ENCODE measurements at places on chromosomes 3 and 15.
A peak's percentile ranks its signal among the peaks of the same experiment; 100 is the strongest.

DNA sequence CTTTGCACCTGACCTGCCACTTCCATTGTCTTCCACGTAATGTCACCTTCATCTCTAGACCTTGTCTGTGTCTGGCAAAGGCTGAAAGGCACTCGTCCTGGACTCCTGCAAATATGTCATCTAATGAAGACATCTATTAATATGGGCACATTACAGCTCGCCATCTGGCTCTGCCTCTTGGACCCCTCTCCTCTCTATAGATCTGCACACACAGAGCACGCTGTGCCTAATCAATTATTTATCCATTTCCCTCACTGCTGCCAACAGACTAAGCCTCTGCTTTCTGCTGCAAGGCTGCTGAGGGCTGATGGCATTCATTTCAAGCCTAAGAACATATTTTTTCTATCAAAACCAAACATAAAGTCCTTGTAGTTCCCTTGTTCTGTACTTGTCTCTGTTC, 573.0 kb downstream of the TUSC7 start:
- DNase-seq = no peak

- DNase-seq = no peak
Measured at GRCh38 chr3:140521751-140522445, 156.0 kb upstream of the TRIM42 start.

- peak; percentile 71 for DNase-seq
Measured at GRCh38 chr3:195892105-195893043, 16.0 kb downstream of the TNK2 start.

DNA sequence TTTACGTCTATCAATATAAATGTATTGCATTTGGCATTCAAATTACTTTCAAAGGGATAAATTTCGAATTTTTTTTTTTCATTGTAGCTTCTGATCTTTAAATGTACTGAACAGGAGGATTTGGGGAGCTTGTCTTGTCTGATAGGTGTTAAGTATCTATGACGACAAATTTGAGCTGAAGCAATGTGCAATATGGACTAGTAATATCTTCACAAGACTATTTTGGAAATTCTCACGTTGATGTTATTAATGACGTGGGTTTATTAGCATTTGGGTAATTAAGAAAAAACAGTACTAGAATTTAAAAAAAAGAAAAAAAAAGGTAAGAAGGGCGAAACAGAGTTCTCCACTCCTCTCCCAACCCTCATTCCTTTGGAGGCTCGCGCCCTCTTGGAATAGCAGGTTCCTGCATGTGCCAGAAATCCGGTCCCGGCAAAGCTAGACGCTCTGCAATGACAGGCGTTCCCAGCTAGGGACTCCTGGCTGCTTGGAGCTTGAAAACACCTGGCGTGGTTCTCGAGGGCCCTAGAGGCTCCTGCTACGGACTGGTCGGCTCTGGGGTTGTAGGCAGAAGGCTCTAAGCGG, 648 bp upstream of the P2RY1 start:
- DNase-seq = no peak

GRCh38 chr3:52710512-52710911, 4.6 kb downstream of the SPCS1 start:
- no peak for DNase-seq

DNA sequence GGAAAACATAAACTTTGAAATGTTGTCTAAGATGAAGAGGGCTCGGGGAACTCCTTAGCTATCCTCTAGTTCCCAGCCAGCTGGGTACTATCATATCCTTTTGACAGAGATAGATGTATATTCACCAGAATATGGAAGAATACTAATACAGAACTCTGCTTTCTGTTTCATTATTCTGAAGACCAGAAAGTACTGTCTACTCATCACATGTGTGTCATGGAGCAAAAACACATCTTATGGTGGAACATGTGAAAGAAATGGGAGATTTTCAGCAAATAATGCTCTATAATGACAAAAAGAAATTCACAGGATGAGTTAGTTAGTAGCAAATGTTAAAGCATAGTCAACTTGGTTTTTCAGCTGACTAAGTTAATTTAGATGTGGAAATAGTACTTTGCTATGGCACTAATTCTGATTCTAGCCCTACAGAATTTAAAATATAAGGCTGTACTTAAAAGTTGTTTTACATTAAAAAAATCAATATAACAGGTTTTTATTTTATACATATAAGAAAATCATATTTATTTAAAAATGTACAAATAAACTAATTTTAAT, 16.5 kb downstream of the ISL2 start:
- DNase-seq = no peak

DNA sequence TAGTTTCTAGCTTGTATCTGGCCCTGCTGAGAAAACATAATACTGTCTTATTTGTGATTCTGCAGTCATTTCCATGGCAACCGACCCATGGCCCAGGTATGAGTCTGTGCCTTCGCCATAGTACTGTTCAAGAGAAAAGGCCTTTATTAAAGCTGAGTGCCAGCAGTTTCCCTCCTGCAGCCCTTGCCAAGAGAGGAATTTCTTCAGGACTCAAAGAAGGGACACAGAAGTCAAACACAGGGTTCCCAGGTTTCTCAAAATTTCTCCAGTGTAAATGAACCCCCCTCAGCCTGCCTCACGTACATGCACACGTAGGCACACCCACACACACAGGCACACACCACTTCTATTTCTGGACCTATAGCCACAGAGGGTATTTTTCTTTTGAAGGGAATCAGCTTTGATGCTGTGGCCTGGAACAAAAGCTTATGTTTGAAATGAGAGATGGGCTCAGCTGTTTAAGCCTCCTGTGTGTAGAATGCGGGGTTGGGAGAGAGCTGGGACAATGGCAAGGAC, 269.2 kb downstream of the PDCD6IP start:
- DNase-seq = no peak

GRCh38 chr3:60146121-60146520, 1096.3 kb upstream of the CFAP20DC start:
- DNase-seq = no peak

DNA sequence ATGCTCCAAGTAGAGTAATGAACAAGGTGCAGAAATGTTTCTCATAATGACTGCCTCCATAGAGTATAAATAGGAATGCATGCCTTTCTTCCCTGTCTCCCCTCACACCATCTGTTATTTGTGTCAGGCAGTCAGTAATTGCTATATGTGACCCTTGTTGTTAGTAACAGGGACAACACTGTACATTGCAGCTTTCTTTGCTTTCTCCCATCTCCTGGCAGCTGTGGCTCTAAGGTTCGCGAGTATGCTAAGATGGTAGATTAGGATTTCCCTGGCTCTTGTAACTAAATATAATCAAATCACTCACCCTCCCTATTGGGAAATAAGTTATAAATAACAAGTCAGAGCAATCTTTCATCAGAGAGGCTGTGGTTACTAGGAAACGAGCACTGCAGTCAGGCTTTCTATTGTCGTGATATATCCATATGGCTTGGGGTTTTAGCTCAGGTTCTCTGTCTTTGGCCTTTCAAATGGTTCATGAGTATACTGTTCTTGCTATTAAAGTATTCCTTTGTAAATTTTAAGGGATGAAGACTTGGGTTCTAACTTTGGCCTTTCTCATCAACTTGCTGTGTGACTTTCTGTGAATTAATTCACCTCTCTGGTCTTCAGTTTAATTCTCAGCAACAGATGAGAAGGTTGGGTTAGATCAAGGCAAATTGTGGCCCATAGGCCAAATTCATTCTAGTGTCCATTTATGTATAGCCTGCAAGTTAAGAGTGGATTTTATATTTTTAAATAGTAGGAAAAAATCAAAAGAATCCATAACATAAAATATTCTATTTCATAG, 8.1 kb upstream of the MINDY4B start:
- no peak for DNase-seq
